ENCODE measurements at places on chromosomes 12 and 14. TPM values are rescaled to one million over a fixed set of nuclear protein-coding genes. Genes with fewer than 3 reads are reported as not detected.

GRCh38 chr14:34713681-34714319 lies 593 bp downstream of the CFL2 start:
- peak; percentile 89 for DNase-seq

DNA sequence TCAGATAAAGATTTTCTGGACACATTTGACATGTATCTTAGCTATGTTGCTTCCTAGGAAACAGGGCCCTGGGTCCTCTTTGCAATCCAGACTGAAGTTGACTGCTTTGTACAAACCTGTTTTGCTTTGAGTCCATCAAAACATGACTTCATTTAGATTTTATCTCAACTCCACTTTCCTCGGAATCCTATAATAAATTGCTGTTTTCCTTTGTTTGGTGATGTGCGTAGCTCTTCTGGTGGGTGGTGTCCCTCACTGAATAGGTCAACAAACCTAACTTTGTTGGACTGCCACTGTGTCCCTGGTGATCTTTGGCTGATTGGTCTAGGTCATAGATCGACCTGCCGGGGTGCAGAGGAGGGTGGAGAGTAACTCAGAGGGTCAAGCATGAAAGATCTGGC lies 735 bp upstream of the P2RX7 start:
- no peak for DNase-seq

TAS2R9 gene
- total RNA-seq: not detected

PRPF40B gene
- total RNA-seq: 15.1 TPM

DNA sequence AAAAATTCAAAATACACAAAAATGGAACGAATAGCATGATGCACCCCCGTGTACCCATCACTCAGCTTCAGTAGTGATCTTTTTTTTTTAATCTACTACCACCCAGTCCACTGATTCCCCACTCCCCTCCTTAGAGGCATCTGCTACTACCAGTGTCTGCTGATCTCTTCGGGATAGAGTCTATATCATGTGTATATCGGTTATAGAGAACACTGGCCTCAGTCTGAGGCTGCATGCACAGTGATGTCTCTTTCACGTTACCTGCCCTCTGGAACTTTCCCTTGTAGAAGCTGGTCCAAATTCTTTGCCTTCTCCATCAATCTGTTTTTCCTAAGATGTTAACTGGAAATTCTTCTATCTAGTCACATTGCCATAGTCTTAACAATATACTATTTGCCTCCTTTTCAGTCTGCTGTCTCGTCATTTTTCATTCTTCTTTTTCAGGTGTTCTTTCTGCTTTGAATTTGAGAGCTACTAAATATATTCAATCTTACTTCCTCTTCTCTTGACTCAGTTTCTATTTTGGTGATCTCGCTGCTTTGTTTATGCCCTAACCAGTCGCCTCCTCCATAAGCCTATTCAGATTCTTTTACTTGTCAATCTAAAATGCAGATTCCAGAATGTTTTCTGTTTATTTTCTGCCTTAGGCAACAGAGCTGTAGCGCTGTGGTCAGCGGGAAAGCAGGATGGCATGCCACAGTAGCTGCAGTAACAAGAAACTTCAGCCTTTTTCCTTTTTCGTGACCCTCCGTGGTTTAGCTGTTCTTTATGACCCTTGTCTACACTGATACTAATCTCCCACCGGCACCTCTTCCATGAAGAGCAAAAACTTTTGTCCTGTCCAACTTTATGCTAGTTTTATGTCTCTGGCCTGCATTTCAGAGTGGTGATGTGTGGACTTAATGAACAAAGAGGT lies 67.0 kb downstream of the FBXW8 start:
- DNase-seq: no peak

RITA1 gene
- 12.7 TPM for total RNA-seq

INHBE gene
- 1.8 TPM for total RNA-seq

CLBA1 gene
- 5.1 TPM for total RNA-seq

- no peak for DNase-seq
Measured at GRCh38 chr14:77092676-77093075, 5.4 kb upstream of the CIPC start.

PTPRB gene
- total RNA-seq: 20.8 TPM

GRCh38 chr12:42873401-42873800 lies 283.9 kb upstream of the PRICKLE1 start:
- no peak for DNase-seq

MAP3K9 gene
- total RNA-seq: 0.13 TPM

CACNA1C gene
- total RNA-seq: 3.6 TPM

GRCh38 chr12:5197656-5198055 lies 154.0 kb downstream of the KCNA5 start:
- DNase-seq: no peak

DNA sequence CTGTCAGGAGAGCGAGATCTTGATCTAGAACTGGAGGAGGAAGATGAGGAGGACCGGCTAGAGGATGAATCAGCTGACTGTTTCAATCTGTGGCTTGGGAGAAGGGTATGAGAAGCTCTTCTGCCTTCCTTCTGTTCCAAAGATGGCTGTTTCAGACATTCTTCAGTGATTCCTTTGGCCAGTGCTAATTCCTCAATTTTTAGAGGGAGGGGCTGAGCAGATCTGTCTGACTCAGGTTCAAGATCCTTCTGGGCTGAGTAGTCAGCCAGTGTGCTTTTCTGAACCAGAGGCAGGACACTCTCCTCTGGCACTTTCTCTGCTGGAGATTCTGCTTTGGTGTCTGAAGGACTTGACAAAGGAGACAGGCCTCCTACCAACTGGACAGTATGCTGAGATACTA lies 15.2 kb downstream of the ACIN1 start:
- DNase-seq: no peak

KCNMB4 gene
- 8.2 TPM for total RNA-seq

DNA sequence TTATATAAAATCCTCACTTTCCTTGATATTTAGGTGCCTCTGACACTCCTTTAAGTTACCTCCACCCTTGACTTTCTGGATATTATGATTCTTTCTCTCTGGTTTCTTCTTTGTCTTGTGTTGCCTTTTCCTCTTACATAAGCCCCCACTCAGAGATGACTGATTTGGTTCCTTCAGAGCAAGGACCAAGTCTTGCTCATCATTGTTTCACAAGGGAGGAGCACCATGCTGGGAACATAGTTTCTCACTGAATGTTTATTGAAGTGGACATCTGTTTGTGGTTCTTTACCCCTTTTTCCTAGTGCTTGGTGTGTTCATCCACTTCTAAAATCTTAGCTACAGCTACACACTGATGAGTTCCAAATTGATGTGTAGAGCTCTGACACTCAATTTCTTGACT lies 161.3 kb upstream of the PTPRQ start:
- no peak for DNase-seq

DNA sequence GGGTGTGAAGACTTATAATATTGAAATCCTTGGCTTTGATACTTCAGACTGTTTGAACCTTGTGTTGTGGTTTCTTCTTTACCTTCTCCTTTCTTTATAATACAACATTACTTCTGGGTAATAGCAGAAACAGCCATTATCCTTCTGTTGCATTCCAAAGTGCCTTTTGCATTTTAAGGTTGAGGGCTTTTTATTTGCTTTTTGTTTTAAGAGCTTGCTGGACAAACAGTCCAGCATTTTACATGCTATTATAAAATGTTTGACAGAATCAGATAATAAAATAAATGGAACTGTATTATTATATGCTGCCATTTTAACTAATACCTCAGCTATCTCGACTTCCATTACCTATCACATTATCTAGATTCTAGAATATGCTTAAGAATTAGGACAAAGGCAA lies 14.0 kb downstream of the RNF34 start:
- DNase-seq: no peak

- no peak for DNase-seq
Measured at GRCh38 chr12:2884810-2885209, 5.9 kb upstream of the TULP3 start.

- no peak for DNase-seq
Measured at GRCh38 chr12:130680451-130680990, 35.6 kb downstream of the RIMBP2 start.

GRCh38 chr12:107511292-107511691 lies 174.3 kb upstream of the PWP1 start:
- peak; percentile 39 for DNase-seq

GARIN6 gene
- not detected for total RNA-seq

- no peak for DNase-seq
Measured at GRCh38 chr12:130813436-130813835, 25.6 kb downstream of the STX2 start.

- DNase-seq: peak; percentile 56
Measured at GRCh38 chr14:73460691-73461127, 2.4 kb upstream of the NUMB start.

ATL1 gene
- total RNA-seq: 5.6 TPM

DNA sequence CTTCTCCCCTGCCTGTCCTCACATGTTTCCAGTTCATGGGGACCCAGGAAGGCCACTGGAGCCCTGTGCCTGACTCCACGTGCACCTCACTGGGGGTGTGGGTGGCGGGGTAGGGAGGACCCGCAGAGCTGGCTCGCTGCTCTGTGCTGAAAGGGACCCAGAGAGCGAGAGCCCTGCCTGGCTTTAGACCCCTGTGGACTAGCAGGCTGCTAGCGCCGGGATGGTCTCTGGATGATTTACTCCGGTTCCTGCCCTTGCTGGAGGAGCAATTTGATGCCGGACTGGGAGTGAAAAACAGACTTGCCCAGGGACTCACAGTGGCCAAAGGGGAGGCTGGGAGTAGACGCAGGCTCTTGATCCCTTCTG lies 49.0 kb downstream of the NTF3 start:
- DNase-seq: peak; percentile 28

CLMN gene
- 3.2 TPM for total RNA-seq

DNA sequence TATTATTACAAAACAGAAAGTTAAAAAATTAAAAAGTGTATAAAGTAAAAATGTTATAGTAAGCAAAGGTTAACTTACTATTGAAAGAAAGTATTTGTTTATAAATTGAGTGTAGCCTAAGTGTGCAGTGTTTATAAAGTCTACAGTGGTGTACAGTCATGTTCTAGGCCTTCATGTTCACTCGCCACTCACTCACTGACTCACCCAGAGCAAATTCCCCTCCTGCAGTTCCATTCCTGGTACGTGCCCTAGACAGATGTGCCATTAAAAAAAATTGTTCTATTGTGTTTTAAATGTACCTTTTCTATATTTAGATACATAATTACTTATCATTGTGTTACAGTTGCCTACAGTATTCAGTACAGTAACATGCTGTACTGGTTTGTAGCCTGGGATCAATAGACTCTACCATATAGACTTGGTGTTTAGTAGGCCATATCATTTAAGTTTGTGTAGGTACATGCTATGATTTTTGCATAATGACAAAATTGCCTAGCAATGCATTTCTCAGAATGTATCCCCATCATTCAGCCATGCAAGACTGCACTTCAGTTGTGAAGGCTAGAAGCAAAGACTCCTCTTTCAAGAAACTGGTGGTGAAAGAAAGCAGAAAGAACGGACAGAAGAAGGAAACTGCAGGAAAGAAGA lies 100.6 kb downstream of the DACT1 start:
- DNase-seq: no peak

GRCh38 chr14:29444805-29445204 lies 482.8 kb downstream of the PRKD1 start:
- DNase-seq: no peak

DNA sequence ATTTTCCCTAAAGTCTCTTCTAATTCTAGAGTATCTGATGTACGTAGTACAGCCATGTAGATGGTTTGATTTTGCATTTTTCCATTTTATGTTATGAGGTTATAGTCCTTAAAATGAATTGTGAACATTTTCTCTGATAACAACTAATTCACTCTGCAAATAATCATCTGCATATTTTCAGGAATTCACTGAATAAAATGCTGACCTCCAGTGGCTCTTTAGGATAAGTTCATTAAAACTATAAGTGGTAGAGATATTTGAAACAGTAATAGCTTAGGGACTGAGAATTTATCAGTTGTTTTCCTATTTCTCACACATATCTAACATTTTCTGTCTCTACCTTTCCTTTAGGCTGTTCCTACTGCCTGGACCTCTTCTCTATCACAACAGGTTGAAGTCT lies 4.4 kb downstream of the MSRB3 start:
- DNase-seq: no peak

DNA sequence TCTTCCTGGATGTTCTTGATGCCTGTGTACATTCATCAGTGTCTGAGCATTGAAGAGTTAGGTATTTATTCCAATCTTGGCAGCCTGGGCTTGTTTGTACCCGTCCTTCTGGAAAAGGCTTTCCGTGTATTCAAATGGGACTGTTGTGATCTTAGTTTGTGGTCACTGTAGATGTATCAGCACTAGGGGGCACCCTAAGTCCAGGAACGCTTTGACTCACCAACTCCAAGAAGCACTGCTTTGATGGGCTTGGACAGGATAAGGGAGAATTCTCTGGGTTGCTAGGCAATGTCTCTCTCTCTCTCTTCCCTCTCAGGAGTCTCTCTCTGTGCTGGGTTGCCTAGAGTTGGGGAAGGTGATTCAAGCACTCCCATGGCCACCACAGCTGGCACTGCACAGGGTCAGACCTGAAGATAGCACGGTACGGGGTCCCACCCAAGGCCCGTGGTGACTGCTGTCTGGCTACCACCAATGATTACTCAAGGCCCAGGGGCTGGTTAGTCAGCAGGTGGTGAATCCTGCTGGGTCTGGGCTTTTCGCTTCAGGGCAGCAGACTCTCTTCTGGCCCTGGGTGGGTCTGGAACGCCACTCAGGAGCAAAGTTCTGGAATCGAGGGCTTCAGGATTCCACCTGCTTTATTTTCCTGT lies 211.1 kb upstream of the RGS6 start:
- peak; percentile 57 for DNase-seq

DNA sequence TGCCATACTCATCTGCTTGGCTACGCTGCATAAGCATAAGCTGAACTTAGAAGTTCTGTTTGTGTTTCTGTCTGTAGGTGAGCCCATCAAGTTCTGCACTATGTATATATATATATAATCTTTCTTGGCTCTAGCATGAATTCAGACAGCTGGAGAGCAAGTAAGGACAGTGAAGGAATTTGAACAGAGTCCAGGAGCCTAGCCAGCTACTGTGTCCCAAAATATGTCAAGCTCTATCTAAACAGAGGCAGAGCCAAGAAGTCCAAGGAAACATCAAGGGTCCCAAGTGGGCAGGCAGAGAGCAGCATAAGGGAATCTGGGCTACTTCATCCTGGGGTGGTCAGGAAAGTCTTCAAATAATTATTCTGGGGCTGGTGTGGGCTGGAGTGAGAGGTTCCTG lies 118.5 kb upstream of the NPAS3 start:
- DNase-seq: peak; percentile 79

DNA sequence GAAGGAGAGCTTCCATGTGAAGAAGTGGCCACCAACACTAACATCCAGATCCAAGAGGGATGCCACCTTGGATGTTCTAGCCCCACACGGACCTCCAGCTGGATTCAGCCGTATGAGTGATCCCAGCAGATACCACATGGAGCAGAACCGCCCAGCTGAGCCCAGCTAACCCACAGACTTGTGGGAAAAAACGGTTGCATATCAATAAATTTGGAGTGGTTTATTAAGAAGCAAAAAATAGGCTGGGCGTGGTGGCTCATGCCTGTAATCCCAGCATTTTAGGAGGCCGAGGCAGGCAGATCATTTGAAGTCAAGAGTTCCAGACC lies 11.9 kb upstream of the IFT81 start:
- no peak for DNase-seq

- no peak for DNase-seq
Measured at GRCh38 chr14:65502676-65503124, 90.2 kb downstream of the FUT8 start.

- no peak for DNase-seq
Measured at GRCh38 chr14:73887318-73887616, 608 bp downstream of the ZNF410 start.
